ENCODE measurements at places on chromosomes 6 and 20.

DNA sequence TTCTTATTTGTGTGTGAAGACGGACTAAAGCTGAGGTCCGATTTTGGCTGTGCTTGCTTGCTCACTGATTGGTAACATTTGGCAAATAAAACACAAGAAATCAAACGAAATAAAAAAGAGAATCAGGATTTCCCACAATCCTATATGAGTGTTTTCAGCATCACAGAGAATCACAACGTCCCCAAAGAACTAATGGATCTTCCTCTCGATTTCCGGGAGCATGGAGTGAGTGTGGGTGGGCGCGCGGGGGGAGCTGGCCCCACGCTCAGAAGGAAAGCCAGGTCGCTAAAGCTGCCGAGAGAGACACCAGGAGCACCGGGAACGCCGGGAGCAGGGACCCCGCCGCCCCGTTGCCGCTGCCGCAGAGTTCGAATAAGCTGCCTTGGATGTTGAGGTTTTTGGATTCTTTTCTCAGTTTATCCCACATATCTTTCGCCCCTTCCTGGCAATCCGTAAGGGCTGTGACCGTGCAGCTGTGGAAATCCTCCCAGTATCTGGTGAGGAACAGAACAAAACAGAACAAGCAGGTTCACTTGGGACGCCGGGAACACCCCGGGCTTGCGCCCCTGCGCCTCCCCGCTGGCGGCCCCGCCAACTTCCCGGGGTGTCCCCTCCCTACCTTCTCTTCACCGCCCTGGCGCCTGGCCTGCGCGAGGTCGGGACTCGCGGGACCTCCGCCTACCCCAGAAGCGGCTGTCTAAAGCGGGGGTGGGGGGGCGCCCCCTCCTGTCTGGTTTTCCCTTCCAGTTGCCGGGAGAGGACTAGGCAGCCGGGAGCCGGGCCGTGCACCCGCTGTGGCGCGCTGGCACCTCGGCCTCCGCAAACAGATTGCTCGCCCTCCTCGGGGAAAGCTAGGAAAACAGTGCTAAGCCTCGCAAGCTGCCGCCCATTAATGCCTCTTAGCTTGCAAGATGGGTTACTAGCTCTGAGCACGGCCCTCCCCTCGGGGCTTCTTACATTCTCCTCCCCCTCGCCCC, 7.7 kb downstream of the NRN1 start:
- no peak for DNase-seq

DNA sequence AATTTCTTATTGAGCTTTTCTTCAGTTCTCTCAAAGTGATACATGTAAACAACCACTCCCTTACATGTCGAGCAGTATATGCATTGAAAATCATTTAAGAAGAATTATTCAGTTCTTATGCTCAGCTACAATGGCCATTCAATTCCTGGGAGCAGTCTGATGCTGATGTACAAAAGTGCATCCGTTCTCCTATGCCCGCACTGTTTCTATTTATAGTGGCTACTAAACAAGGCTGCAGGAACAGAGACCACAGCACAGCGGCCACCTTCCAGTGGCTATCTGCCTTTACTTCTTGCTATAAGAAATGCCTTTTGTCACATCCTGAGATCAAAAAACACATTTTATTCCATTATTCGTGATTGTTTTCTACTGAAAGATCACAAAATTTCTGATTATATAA, 82.2 kb downstream of the FHL5 start:
- no peak for DNase-seq

- peak; percentile 40 for DNase-seq
These were observed 205.9 kb downstream of the ZMYND8 start for GRCh38 chr20:47150403-47151152.

DNA sequence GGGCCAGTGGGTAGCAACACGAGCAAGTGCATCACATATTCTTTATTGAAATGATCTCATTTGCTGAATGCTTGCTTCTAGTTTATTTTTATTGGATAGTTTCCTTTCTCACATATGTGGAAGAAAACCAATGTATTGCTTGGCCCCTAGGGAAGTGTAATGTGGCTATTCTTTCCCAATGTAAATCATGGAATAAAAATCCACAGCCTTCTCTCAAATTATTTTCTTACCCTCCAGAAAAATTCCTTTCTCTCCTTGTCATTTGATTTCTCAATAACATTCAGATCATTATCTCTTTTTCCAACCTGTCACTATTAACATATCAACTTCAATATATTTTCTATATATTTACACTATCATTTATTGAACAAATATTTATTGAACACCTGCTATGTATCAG, 51.9 kb upstream of the PTPRK start:
- no peak for DNase-seq

GRCh38 chr20:51586005-51586440, 43.5 kb upstream of the NFATC2 start:
- DNase-seq, result no peak

GRCh38 chr6:30344191-30344867, 627 bp upstream of the RPP21 start:
- DNase-seq, result no peak

GRCh38 chr6:35343092-35343834, 905 bp downstream of the PPARD start:
- DNase-seq, result no peak

- no peak for DNase-seq
These were observed 142.5 kb upstream of the PREP start for GRCh38 chr6:105545228-105545920.

DNA sequence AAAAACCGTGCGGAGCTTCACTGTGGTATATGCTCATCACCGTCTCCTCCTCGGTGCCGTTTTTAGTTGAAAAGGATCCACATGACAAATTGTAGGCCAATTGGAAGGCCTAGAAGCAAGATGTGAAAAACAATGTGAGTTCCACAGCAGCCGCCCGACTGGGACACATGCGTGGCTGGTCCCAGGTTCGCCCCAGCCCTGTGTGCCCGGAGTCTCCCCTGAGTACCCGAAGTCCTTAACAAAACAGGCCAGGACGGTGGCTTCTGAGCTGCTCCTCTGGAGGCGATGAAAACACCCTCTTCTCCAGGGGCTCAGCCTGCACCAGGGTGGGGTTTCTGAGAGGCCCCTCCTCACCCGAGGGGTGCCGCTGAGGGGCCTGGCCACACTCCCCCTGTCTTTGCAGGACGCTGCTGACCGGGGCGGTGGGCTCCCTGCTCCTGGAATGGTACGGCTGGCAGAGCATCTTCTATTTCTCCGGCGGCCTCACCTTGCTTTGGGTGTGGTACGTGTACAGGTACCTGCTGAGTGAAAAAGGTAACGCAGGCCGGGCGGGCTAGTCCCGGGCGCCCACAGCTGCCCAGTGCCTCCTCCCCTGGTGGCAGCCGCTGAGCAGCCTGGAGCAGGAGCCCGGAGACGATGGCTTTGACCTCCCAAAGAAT, 9.8 kb downstream of the SLC17A9 start:
- no peak for DNase-seq

DNA sequence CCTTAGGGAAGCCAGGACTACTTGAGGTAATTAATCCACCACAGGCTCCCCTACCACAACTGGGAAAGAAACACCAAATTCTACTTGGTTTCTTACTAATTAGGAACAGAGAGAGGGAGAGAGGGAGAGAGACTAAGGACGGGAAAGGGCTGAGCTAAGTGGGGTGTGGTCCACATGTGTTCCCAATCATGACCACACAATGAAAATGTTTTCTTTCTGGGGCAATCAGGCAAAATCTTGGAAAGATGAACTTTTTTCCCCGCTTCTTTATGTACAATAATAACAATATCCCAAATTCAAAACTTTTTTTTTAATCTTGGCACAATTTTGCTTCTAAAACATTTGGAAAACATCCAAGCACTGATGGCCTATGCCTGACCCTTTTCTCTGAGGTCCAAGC, 734.4 kb downstream of the MAFB start:
- DNase-seq, result no peak

Measured in stromal cell of bone marrow (primary cell).